ENCODE measurements at places on chromosomes 13 and 19. TPM values are rescaled to one million over a fixed set of nuclear protein-coding genes. Genes with fewer than 3 reads are reported as not detected.

DNA sequence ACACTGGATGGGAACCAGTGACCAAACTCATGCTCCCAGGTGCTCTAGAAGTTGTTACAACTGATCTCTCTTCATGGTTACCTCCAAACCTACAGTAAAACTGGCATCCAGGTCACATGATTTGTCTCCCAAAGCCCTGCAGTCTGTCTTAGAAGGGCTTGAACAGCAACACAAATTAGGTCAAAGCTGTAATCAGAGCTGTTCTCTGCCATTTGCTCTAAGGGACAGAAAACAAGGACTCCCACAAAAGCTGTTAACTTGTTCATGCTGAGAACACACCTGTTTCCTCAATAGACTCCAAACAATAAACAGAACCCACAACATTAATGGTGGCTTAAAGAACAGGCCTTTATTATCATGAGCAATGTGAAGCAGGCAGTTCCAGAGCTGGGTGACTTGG, 8.0 kb downstream of the ZNF671 start:
- DNase-seq = no peak

DNA sequence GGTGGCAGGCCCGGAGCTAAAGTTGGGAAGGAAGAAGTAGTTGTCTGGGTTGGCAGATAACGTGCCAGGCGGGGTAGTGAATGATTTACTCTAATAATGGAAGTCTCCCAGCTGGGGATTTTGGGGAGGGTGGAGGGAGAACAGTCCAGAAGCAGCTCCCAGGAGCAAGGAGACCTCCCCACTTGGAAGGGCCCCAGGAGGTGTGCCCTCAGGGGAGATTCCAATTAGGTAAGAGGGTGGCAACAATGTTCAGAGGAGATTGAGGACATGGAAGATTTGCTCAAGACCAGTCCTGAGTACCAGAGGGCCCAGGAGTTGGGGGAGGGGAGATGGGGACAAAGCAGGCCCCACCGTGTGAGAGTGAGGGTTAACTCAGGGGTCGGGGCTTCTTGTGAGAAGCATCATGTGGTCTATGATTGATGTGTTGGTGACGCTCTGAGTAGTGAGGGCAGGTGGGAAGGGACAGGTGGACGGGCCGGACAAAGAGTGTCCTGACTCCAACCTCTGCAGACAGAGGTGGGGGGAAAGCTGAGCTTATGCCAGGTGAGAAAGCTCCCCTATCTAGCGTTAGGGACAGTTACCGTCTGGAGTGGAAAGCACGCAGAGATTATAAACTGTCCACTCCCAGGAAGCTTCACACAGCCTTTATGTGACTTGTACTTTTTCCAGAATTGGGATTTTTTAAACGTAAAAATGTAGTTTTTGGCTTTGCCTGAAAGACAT, 3.5 kb downstream of the SPINT2 start:
- DNase-seq = no peak

PTH2 gene
- not detected for total RNA-seq

GRCh38 chr13:27266917-27267316, 3.7 kb upstream of the RASL11A start:
- DNase-seq = no peak

- DNase-seq = no peak
Measured at GRCh38 chr13:45834411-45834994, 17.1 kb downstream of the SIAH3 start.

DNA sequence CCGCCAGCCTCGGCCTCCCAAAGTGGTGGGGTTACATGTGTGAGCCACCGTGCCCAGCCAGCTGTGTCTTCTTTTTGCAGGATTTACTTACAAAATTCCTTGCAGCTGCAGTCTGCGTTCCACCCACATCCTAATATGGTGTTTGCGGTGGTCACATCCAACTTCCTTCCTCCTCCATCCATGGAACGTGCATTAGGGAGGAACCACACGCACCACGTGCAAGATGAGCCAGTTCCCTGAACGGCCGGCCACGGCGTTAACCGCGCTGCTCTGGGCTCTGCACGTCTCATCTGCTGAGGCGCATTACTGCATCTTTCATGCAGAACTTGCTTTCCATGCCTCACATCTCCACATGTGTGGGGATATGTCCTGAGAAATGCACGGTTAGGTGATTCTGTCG, 13.0 kb upstream of the SIGLEC11 start:
- DNase-seq = no peak

DNA sequence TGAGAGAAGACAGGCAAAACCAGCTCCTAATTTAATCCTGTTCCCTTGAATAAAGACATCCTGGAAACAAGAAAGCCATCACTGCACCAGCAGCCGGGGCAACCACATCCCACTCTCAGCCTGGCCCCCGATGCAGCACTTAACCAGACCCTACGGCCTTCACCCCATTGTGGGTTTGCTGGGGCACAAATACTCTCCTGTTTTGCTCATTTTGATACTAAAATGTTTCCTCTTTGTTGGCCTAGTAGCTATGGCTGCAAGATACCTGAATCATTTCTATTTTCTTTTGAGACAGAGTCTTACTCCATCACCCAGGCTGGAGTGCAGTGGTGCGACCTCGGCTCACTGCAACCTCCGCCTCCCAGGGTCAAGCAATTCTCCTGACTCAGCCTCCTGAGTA, 28.4 kb downstream of the ANKRD27 start:
- no peak for DNase-seq

PSG2 gene
- total RNA-seq = not detected

CPT1C gene
- total RNA-seq = 15.2 TPM

- peak; percentile 43 for DNase-seq
Measured at GRCh38 chr13:80705371-80706163, 364.6 kb upstream of the SPRY2 start.

GRCh38 chr13:63853816-63854215, 2438.2 kb upstream of the PCDH20 start:
- no peak for DNase-seq

BST2 gene
- total RNA-seq = 176 TPM

- no peak for DNase-seq
Measured at GRCh38 chr13:58056426-58056825, 424.9 kb downstream of the PCDH17 start.

- DNase-seq = no peak
Measured at GRCh38 chr13:26660185-26660584, 100.4 kb downstream of the GPR12 start.

ZNF433 gene
- total RNA-seq = 7.7 TPM

DNA sequence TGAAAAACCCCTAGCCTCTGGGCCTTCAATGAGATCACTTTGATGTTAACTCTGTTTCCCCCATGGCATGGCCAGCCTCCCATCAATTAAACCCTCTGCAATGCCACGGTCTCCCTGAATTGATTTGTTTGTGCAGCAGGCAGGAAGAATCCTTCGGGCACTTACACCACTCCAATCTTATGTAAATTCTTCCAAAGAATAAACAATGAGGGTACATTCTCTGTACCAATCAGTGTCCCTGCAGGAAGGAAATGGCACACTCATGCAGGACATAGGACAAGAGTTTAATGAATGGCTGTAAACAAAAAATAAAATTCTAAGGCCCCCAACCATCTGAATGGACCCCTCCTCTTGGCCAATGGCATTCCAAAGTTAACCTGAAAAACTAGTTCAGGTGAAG, 22.2 kb downstream of the SCGB2B2 start:
- DNase-seq = no peak

SOX21 gene
- not detected for total RNA-seq

- DNase-seq = peak; percentile 99
Measured at GRCh38 chr19:55654868-55655647, at the start of gene U2AF2. Gene U2AF2, plus strand, starts transcription at chr19:55655035. Its CDS starts 70 bp downstream, at chr19:55655105.

- DNase-seq = peak; percentile 86
Measured at GRCh38 chr19:13146763-13147563, 3.2 kb downstream of the STX10 start.

Measured in spleen (tissue), 13 donors.